Forelimb muscle (tissue), 1 donor: ENCODE measurements at places on chromosomes 7 and 10. TPM values are rescaled to one million over a fixed set of nuclear protein-coding genes. Genes with fewer than 3 reads are reported as not detected.
A peak's percentile ranks its signal among the peaks of the same experiment; 100 is the strongest.

Gene AGR2
- 14.2 TPM for polyA plus RNA-seq

GRCh38 chr7:50497068-50497642 is 47.0 kb upstream of the FIGNL1 start:
- DNase-seq, result no peak

DNA sequence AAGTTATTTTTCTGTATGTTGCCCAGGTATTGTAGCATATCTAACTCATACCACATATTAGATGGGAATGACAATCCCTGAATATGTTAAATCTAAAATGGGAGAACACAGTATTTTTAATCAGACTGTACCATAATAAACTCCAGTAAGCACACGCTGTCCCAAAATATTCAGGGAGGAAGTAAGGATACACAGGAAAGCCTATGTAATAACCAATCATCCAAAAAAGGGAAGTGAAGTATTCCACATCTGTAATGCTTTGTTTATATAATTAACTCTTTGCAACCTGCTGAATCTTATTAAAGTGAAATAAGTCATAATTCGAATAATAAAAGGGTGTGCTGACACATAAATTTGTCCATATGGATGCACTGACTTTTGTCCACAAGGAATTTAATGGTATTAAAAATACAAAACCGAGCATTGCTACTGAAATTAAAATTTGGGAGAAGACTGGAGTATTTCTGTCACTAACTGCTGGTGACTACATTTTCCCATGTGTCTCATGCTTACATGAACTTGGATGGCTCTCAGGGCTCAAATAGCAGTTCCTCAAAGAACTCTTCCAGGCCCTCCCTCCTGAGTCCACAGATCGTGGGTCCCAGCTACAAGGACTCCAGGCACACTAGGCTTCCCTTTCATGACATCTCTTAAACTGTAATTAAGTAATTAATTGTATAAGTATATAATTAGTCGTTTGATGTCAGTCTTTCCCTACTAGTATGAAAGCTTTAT is 120.6 kb downstream of the NEBL start:
- no peak for DNase-seq

Gene AGAP3
- 68.3 TPM for polyA plus RNA-seq

DNA sequence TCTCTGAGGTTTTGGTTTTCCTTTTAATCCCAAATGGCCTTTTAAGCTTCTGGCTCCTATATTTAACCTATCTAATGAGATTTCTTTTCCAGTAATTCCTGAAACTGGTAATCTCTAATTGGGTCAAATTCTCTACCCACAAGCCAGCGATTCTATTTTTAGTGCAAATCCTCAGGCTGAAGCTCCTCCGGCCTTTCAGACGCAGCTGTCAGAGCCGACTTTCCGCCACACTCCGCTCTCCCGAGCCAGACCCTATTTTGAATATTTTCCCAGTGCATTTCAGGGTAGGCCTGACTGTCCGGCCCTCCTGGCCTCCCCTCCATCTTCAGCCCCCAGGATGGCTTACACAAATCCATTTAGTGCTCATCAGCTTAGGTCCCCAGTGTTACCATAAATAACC is 9.7 kb upstream of the ADCY1 start:
- peak; percentile 43 for DNase-seq
